ENCODE measurements at places on chromosomes 16 and 17.

DNA sequence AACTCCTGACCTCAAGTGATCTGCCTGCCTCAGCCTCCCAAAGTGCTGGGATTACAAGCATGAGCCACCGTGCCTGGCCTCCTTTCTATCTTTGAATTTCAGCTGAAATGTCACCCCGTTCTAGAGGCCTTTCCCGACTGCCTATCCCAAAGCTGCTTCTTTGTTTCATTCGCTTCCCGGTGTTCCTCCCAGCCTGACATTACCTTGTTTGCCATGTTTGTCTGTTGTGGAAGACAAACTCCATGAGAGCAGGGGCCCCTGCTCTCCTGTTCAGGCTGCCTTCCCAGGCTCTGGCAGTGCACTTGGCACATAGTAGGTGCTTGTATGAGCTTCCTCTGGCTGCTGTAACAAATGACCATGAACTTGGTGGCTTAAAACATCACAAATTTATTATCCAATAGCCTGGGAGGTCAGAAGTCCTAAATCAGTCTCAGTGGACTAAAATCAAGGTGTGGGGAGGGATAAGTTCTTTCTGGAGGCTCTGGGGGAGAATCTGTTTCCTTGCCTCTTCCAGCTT is 2.6 kb upstream of the CCL22 start:
- no peak for DNase-seq
- H3K36me3 ChIP-seq = no peaks in the 10 kb centered on the region
- peaks cover 10% of the 10 kb centered on the region for H3K4me1 ChIP-seq
- H3K4me3 ChIP-seq = no peak overlapping the region
- peaks cover 7% of the 10 kb centered on the region for H3K27me3 ChIP-seq
- no peak overlapping the region for H3K27ac ChIP-seq

DNA sequence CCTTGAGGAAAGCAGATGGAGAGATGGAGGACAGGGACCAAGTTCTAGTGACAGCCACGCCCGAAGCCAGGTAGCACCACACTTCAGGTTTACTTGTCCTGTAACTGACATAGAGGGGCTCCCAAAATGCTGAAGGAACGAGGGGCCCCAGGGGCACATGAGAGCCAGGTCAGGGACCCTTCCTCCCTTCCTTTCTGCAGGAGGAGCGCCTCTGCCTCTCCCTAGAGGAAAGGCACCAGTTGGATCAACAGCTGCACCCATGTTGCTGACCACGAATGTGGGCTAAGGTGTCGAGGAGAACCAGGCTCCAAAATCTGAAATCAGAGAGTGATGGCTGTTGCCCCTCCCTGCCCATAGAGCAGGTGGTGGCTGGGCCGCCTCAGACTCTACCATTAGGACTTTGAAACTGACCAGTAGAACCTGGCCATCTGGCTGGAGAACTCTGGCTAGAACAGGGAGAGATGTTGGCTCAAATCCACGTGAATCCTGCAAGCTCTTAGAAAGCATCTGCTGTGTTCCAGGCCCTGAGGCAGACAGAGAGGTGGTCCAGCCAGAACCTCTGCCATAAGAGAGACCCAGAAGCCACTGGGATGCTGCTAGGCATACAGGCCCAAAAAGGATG is 218.8 kb downstream of the KATNIP start:
- no peak overlapping the region for H3K27ac ChIP-seq
- no peaks in the 10 kb centered on the region for H3K27me3 ChIP-seq
- H3K36me3 ChIP-seq = no peaks in the 10 kb centered on the region
- H3K4me1 ChIP-seq = no peaks in the 10 kb centered on the region

- no peak overlapping the region for H3K27ac ChIP-seq
- H3K27me3 ChIP-seq = peaks cover 27% of the 10 kb centered on the region
- H3K4me1 ChIP-seq = no peaks in the 10 kb centered on the region
- H3K4me3 ChIP-seq = no peak overlapping the region
- DNase-seq = no peak
Observed at GRCh38 chr16:4938683-4939030, 1.7 kb upstream of the PPL start.

GRCh38 chr16:70571623-70572022 is 48.0 kb downstream of the SF3B3 start:
- H3K27me3 ChIP-seq = no peaks in the 10 kb centered on the region
- peak overlapping the region; percentile 5 for H3K27ac ChIP-seq
- H3K36me3 ChIP-seq = peaks cover 82% of the 10 kb centered on the region
- DNase-seq = no peak
- H3K4me1 ChIP-seq = peaks cover 14% of the 10 kb centered on the region

DNA sequence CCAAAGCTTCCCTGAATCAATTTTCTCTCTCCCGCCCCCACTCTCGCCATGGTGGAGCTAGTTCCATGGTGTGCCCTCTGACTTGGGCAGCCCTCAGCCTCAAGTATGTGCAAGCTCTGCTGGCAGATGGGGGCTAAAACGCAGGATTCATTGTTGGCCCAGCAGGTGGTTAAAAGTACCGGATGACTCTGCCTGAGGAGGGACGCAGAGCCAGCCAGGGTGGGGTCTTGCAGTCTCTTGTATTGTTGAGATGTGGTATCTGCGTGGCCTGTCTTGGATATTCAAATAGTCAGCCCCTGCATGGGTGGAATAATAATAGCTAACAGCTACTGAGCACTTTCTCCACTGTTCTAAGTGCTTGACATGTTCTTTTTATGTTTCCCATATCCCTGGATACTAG is 36.7 kb upstream of the CPNE2 start:
- no peaks in the 10 kb centered on the region for H3K27me3 ChIP-seq
- no peak overlapping the region for H3K4me3 ChIP-seq
- peaks cover 78% of the 10 kb centered on the region for H3K36me3 ChIP-seq
- peaks cover 19% of the 10 kb centered on the region for H3K4me1 ChIP-seq
- H3K27ac ChIP-seq = no peak overlapping the region
- no peak for DNase-seq

- no peak for DNase-seq
- H3K36me3 ChIP-seq = peaks cover 6% of the 10 kb centered on the region
- H3K4me1 ChIP-seq = peaks cover 16% of the 10 kb centered on the region
- peak overlapping the region; percentile 43 for H3K27ac ChIP-seq
- H3K4me3 ChIP-seq = peak overlapping the region; percentile 27
- H3K27me3 ChIP-seq = peaks cover 14% of the 10 kb centered on the region
Observed at GRCh38 chr17:63847525-63848249, 5.2 kb upstream of the SMARCD2 start.

GRCh38 chr16:85103114-85104079 is 8.9 kb downstream of the CIBAR2 start:
- H3K27ac ChIP-seq = no peak overlapping the region
- H3K4me1 ChIP-seq = peaks cover 6% of the 10 kb centered on the region
- H3K36me3 ChIP-seq = no peaks in the 10 kb centered on the region

GRCh38 chr16:87196231-87196630 is 121.0 kb downstream of the C16orf95 start:
- H3K4me1 ChIP-seq = no peaks in the 10 kb centered on the region
- no peaks in the 10 kb centered on the region for H3K27me3 ChIP-seq
- no peak overlapping the region for H3K27ac ChIP-seq
- H3K4me3 ChIP-seq = no peak overlapping the region
- no peak for DNase-seq
- H3K36me3 ChIP-seq = no peaks in the 10 kb centered on the region

DNA sequence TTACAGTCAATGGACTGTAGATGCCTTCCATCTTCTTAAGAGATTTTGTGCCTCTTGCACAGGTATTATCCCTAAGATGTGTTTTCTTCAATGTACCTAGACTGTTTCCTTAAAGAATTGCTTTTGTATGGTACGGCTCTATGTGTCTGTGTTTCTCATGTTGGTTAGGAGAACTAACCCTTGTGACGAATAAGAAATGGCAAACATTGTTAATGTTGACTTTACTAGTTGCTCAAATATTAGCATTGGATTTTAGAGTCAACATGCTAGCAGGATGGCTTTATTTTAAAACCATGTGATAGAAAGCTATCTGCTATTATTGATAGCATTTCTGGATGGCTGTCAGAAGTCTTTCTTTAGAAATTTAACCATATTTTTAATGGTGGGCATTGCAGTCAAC is 34.5 kb downstream of the WWOX start:
- no peak for DNase-seq
- peaks cover 4% of the 10 kb centered on the region for H3K36me3 ChIP-seq
- no peak overlapping the region for H3K4me3 ChIP-seq
- H3K4me1 ChIP-seq = peaks cover 8% of the 10 kb centered on the region

DNA sequence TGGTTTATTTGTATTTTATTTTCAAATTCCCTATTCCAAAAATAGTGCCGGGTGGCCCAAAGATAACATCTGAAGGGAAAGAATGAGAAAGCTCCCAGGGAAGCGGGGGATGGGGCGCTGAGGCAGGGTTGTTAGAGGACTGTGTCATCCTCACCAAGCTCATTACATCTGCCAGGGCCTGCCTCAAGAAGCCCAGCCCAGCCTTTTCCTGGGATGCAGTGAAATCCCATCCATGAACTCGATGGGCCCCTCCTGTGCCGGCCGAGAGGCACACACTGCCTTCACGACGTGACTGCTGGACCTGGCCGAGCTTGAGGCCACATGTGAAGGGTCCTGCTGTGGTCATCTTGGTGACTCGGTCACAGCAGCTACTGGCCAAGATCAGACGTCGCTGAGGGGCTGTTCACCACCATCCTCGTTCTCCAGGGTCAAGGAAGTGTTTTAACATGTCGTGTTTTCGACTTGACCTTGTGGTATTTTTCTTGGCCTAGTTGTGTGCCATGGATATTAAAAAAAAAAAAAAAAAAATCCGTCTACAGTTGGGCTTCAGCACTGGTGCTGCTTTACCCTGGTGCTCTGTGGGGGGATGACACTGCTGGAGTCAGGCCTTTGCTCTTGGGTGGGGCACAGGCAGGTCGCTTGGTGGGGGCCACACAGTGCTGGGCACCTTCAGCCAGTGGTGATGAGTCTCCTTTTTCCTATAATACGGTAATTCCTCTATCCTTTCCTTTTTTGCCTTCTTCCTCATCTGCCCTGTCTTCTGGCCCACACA is 4.9 kb downstream of the TIMM22 start:
- H3K4me1 ChIP-seq = peaks cover 12% of the 10 kb centered on the region
- peaks cover 46% of the 10 kb centered on the region for H3K36me3 ChIP-seq
- H3K27ac ChIP-seq = no peak overlapping the region
- H3K27me3 ChIP-seq = no peaks in the 10 kb centered on the region

GRCh38 chr16:49491771-49492761 is 118.5 kb downstream of the C16orf78 start:
- no peaks in the 10 kb centered on the region for H3K27me3 ChIP-seq
- DNase-seq = no peak
- no peaks in the 10 kb centered on the region for H3K36me3 ChIP-seq
- H3K27ac ChIP-seq = no peak overlapping the region
- H3K4me3 ChIP-seq = no peak overlapping the region

DNA sequence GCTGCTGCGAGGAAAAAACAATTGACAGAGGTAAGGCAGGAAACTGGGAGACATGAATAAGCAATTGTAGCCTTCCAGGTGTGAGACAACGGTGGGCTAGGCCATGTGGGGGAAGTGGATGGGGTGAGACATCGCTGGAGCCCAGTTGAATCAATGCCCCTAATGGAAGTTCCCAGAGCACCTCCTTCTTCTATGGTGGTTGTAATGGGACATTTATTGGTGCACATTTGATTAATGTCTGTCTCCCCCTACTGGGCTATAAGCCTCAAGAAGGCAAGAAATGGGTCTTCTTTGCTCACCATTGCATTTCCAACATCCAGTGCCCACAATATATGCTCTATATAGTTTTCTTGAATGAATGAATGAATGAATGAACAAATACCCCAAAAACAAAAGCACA is 22.7 kb upstream of the CD300E start:
- H3K4me3 ChIP-seq = no peak overlapping the region

GRCh38 chr17:1769822-1770477 is 8.1 kb downstream of the SERPINF1 start:
- no peak overlapping the region for H3K4me3 ChIP-seq
- no peak overlapping the region for H3K27ac ChIP-seq
- DNase-seq = no peak
- H3K27me3 ChIP-seq = no peaks in the 10 kb centered on the region
- peaks cover 2% of the 10 kb centered on the region for H3K4me1 ChIP-seq

GRCh38 chr16:1961651-1962067 is 2.3 kb downstream of the NDUFB10 start:
- peaks cover 56% of the 10 kb centered on the region for H3K36me3 ChIP-seq
- peak overlapping the region; percentile 71 for H3K27ac ChIP-seq
- H3K4me3 ChIP-seq = peak overlapping the region; percentile 98
- H3K27me3 ChIP-seq = no peaks in the 10 kb centered on the region
- DNase-seq = no peak

DNA sequence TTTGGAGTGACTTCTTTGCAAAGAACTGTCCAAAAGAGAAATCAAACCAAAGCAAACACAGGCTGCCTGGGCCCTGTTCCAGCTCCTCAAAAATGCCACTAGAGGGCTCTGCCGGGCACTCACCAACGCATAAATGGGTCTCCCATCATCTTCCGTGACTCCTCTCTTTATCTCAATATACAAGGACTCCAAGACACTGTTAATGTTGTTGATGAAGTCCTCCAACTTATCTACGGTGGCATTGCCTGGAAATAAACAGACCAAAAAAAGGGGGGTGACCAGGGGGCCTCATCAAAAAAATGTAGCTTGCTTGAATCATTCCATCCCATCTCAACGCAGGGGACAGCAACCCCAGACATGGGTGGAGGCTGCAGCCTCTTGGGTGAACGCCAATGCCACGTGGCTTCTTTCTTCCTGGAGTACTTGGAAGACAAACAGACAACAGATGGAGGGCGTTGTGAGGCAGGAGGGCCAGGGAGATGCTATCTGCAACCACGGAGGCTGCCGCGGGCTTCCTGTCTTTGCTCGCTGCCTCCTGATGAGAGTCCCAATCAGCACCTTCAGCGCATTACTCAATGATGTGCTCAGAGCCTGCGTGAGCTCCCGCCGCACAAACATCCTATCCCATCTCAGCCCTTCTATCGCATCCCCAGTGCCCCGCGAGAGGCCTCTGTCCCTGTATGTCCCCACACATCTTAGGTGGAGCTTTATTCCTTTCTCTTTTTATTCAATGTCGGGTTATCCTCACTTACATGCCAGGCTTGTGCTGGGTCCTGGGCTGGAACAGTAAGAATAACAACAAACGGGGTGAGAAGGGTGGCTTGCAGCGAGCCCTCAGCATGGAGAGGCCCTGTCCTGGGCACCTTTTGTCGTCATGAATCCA is 32.0 kb downstream of the KDM8 start:
- H3K4me3 ChIP-seq = peak overlapping the region; percentile 77
- no peaks in the 10 kb centered on the region for H3K27me3 ChIP-seq
- H3K4me1 ChIP-seq = peaks cover 87% of the 10 kb centered on the region
- H3K27ac ChIP-seq = peak overlapping the region; percentile 100
- H3K36me3 ChIP-seq = peaks cover 85% of the 10 kb centered on the region
- peak; percentile 94 for DNase-seq

GRCh38 chr16:47578573-47578972 is 117.4 kb downstream of the PHKB start:
- peaks cover 16% of the 10 kb centered on the region for H3K36me3 ChIP-seq
- H3K4me3 ChIP-seq = no peak overlapping the region
- peaks cover 17% of the 10 kb centered on the region for H3K4me1 ChIP-seq
- DNase-seq = no peak
- no peaks in the 10 kb centered on the region for H3K27me3 ChIP-seq
